ENCODE measurements at places on chromosomes 2 and 18. TPM values are rescaled to one million over a fixed set of nuclear protein-coding genes. Genes with fewer than 3 reads are reported as not detected.
A peak's percentile ranks its signal among the peaks of the same experiment; 100 is the strongest.

GRCh38 chr2:101238930-101239759 is 13.5 kb upstream of the CNOT11 start:
- no peak overlapping the region for H3K4me3 ChIP-seq
- H3K4me1 ChIP-seq = peaks cover 10% of the 10 kb centered on the region
- H3K36me3 ChIP-seq = peaks cover 2% of the 10 kb centered on the region
- no peak overlapping the region for H3K27ac ChIP-seq
- H3K27me3 ChIP-seq = no peaks in the 10 kb centered on the region

Gene ACMSD
- total RNA-seq = not detected

DNA sequence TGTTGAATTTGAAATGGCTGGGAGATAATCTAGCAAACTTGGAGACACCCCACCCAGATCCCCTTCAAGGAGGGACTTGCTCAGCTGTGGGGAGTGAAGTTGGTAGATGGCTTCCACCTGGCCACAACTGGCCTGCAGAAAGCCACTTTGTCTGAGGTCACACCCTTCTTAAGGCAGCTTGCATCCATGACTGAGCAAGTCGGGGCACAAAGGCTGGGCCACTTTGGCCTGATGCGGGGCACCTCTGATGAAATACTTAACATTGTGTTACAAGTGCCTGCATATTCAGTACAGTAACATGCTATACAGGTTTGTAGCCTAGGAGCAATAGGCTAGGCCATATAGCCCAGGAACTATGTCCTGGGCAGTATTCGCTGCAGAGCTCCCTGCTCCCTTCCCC is 13.4 kb upstream of the RPL37A start:
- H3K27me3 ChIP-seq = no peaks in the 10 kb centered on the region
- no peak for DNase-seq
- no peak overlapping the region for H3K27ac ChIP-seq

- H3K27me3 ChIP-seq = no peaks in the 10 kb centered on the region
- no peaks in the 10 kb centered on the region for H3K4me1 ChIP-seq
- DNase-seq = no peak
- H3K27ac ChIP-seq = no peak overlapping the region
These were observed 201.5 kb upstream of the ZSWIM2 start for GRCh38 chr2:187050409-187050998.

DNA sequence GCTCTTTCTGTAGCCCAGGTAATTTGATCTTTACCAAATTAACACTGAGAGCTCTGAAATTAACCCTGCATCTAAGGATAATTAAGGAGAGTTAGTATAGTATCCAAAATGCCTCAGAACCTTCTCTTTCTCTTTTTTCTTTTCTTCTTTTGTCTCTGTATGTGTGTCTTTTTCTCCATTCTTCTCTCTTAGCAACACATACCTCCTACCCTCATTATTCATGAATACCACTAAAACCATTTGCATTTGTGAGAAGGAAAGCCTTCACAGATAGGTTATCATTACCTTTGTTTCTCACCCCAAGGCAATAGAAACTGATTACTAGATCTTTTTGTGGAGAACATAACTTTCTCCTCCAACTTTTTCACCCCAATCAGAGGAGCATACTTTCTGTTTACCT is 376.5 kb upstream of the NXPH2 start:
- H3K4me3 ChIP-seq = no peak overlapping the region
- peaks cover 5% of the 10 kb centered on the region for H3K4me1 ChIP-seq
- no peaks in the 10 kb centered on the region for H3K27me3 ChIP-seq
- no peaks in the 10 kb centered on the region for H3K36me3 ChIP-seq

DNA sequence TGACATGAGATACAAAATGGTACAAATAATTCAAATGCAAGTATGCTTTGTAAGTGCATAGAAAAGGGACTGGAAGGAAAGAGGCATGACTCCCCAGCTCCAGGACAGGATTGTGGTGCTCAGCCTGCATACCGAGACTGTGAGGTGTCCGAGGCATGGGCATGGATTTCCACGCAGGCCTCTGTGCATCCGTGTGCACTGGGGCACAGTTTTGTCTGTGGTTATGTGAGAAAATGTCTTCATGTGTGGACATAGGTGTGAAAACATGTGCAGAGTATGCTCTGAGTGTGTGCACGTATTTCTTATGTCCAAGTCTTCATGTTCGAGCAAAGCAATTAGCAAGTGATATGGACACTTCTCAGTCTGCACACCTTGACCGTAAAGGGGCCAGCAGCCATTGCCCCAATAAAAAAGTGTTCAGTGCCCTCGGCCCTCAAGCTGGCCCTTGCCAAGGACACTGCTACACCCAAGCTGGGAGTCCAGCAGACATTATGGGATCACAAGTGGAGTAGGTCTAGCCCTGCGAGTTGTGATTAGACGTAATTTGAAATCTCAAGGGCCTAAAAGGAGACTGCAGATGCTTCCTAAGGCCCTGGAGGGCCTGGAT is 120.7 kb downstream of the CYP26B1 start:
- no peak overlapping the region for H3K4me3 ChIP-seq
- peak; percentile 28 for DNase-seq
- no peaks in the 10 kb centered on the region for H3K36me3 ChIP-seq

Gene ANKRD23
- 12.5 TPM for total RNA-seq

Gene RNU2-63P
- 13.0 TPM for total RNA-seq

GRCh38 chr2:45778720-45779171 is 127.3 kb downstream of the PRKCE start:
- no peaks in the 10 kb centered on the region for H3K27me3 ChIP-seq
- H3K27ac ChIP-seq = no peak overlapping the region
- no peaks in the 10 kb centered on the region for H3K4me1 ChIP-seq
- no peak for DNase-seq
- H3K4me3 ChIP-seq = no peak overlapping the region
- H3K36me3 ChIP-seq = peaks cover 1% of the 10 kb centered on the region

- H3K4me3 ChIP-seq = no peak overlapping the region
- peaks cover 62% of the 10 kb centered on the region for H3K4me1 ChIP-seq
- no peak for DNase-seq
- H3K27me3 ChIP-seq = no peaks in the 10 kb centered on the region
- H3K36me3 ChIP-seq = no peaks in the 10 kb centered on the region
These were observed 50.4 kb downstream of the PAX8 start for GRCh38 chr2:113228351-113228750.

Gene ERFE
- 0.85 TPM for total RNA-seq

- H3K4me3 ChIP-seq = peak overlapping the region; percentile 76
- H3K36me3 ChIP-seq = peaks cover 6% of the 10 kb centered on the region
- H3K4me1 ChIP-seq = peaks cover 23% of the 10 kb centered on the region
- H3K27me3 ChIP-seq = no peaks in the 10 kb centered on the region
- H3K27ac ChIP-seq = no peak overlapping the region
These were observed 1.4 kb downstream of the MCM6 start for GRCh38 chr2:135874777-135875365.

DNA sequence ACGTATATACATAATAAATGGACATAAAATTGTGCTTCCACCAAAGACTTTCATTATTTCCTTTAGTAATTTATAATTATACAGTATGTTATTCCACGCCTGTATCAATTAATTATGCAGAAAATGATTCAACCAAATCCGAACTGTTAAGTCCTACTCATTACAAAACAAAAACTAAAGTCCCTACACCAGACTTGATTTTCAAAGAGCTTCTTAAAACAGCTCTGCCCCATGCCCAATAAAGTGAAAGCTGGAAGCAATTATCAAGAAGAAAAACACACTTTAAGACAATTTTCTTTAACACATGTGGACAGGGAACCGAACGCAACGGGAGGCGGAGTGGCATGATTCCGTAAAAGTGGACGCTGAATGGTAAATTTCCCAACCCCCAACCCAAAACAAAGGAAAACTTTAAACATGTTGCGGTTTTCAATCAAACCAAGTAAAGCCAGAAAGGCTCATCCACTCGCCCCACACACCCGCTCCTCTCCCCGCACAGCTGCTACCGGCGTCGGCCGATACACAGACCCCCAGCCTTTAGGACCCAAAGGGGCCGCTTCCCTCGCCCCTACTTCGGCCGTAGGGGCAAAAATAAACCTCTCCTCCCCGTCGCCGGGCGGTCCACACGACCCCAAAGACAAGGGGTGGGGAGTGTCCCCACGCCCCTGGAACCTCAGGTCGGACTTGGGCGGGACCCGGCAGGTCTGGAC is 705 bp downstream of the YES1 start:
- H3K27me3 ChIP-seq = no peaks in the 10 kb centered on the region
- no peaks in the 10 kb centered on the region for H3K36me3 ChIP-seq
- peaks cover 37% of the 10 kb centered on the region for H3K4me1 ChIP-seq
- no peak for DNase-seq
- H3K4me3 ChIP-seq = peak overlapping the region; percentile 93

DNA sequence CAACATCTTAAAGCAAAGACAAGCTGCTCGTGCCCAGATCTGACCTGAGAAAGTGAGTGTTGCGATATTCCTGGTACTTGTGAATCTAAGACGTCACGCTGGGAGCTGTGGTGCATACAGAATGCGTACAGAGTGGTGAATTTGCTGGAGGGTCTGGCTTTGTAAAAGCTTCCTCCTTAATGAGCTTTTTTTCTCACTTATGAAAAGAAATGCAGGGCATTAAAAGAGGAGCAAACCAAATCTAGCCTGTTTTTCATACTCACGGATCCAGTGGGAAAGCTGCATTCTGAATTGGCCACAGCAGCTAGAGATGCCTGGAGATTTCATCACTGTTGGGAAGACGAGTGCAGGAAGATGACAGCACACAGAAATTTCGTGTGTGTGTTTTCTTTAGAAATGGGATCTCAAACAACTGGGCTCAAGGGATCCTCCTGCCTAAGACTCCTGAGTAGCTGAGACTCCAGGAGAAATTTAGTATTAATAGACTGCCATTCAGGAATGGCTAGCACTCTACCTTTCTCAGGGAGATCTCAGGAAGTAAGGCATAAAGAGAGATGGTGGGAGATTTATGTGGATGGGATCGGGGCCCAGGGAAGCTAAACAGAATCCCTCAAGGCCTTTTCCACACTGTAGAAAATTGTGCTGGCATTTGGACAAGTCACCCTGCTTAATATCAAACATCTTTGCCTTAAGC is 181.3 kb downstream of the ALPK2 start:
- H3K4me1 ChIP-seq = peaks cover 26% of the 10 kb centered on the region
- H3K27ac ChIP-seq = peak overlapping the region; percentile 74
- no peaks in the 10 kb centered on the region for H3K36me3 ChIP-seq
- H3K4me3 ChIP-seq = no peak overlapping the region
- no peak for DNase-seq

DNA sequence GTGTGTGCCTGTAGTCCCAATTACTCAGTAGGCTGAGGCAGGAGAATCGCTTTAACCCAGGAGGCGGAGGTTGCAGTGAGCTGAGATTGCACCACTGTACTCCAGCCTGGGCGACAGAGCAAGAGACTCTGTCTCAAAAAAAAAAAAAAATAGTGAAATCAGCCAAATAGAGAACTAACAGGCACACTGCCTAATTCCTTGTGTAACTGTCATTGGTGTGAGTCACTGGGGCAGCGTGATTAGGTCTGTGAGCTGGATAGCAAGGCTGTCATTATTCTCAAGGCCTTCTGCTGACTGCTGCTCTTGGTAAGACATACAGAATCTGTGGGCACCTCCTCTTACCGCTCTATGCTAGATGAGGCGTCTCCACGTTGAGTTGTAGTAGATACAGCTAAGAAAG is 270.3 kb downstream of the NEDD4L start:
- peaks cover 20% of the 10 kb centered on the region for H3K4me1 ChIP-seq
- peak overlapping the region; percentile 79 for H3K27ac ChIP-seq
- H3K4me3 ChIP-seq = no peak overlapping the region
- no peak for DNase-seq

DNA sequence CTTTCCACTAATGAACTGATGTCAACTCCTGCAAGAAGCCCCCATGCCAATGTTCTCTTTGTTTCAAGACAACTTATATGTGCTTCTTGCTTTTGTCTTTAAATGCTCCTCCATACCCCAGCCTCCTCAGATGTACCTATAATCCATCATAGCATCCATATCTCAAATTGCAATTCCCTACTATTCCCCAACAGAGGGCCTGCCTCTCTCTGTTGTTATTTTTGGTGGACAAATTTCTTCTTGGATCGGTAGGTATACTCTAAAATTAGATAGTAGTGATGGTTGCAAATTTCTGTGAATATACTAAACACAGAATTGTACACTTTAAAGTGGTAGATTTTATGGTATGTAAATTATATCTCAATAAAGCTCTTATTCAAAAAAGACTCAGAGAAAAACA is 820.1 kb downstream of the METTL4 start:
- H3K4me3 ChIP-seq = no peak overlapping the region
- DNase-seq = no peak
- H3K27ac ChIP-seq = no peak overlapping the region
- H3K4me1 ChIP-seq = no peaks in the 10 kb centered on the region
- peaks cover 5% of the 10 kb centered on the region for H3K27me3 ChIP-seq

Gene BMP10
- total RNA-seq = not detected

DNA sequence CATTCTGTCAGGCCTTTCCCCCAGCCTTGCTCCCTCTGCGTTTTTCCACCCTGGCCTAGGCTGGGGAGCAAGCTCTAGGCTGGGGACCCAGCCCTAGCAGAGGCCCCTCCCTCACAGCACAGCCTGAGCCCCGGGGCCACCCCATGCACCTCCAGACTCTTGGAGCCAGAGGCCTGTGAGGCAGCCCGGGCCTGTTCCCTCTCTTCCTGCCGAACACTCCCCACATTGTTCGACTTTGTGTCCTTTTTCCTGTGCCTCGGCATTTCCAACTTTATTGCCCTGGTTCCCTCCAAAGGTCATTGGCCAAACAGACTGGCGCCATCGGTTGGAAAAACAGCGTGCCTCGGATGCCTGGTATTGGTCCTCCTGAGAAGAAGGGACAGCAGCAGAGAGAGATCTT is 79.7 kb downstream of the HS1BP3 start:
- H3K27ac ChIP-seq = no peak overlapping the region
- no peaks in the 10 kb centered on the region for H3K36me3 ChIP-seq
- DNase-seq = no peak
- no peaks in the 10 kb centered on the region for H3K27me3 ChIP-seq

- H3K4me3 ChIP-seq = peak within 1 kb of the TSS; percentile 90
- DNase-seq = peak; percentile 71
- peaks cover 25% of the 10 kb centered on the region for H3K4me1 ChIP-seq
- peak within 1 kb of the TSS; percentile 96 for H3K27ac ChIP-seq
- H3K27me3 ChIP-seq = peaks cover 7% of the 10 kb centered on the region
These were observed at the start of gene ZDBF2 for GRCh38 chr2:206274434-206275311. ZDBF2 (plus strand) TSS chr2:206274663; CDS start chr2:206281850, 7,187 bp downstream.

- H3K36me3 ChIP-seq = no peaks in the 10 kb centered on the region
- H3K4me1 ChIP-seq = peaks cover 9% of the 10 kb centered on the region
- H3K27ac ChIP-seq = no peak overlapping the region
- no peak overlapping the region for H3K4me3 ChIP-seq
- DNase-seq = no peak
These were observed 1.8 kb downstream of the NGEF start for GRCh38 chr2:233011268-233011650.

Gene MTIF2
- total RNA-seq = 22.8 TPM
